Natural killer cell treated with Interleukin-12 subunit alpha and Interleukin-12 subunit beta and Interleukin-15 and Interleukin-18, amount 100 ng/mL, for 72 hours (primary cell): ENCODE measurements at places on chromosomes 5 and 9. TPM values are rescaled to one million over a fixed set of nuclear protein-coding genes. Genes with fewer than 3 reads are reported as not detected.

Gene SLC22A4
- 0.93 TPM for total RNA-seq

Gene ANKRD18A
- total RNA-seq, result 2.7 TPM

DNA sequence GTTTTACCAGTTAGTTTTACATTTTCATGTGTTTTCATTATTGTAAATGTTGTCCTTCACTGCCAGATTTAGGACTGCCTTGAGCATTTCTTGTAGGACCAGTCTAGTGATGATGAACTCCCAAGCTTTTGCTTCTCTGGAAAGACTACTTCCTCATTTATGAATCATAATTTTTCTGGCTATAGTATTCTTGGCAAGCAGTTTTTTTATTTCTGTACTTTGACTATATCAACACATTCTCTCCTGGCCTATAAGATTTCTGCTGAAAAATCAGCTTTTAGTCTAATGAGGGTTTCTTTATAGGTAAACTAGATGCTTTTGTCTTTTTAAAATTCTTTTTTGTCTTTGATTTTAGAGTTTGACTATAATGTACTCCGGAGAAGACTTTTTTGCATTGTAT lies 256.8 kb upstream of the GRAMD2B start:
- no peak overlapping the region for H3K27ac ChIP-seq
- H3K36me3 ChIP-seq, result peaks cover 15% of the 10 kb centered on the region
- H3K4me3 ChIP-seq, result no peak overlapping the region

DNA sequence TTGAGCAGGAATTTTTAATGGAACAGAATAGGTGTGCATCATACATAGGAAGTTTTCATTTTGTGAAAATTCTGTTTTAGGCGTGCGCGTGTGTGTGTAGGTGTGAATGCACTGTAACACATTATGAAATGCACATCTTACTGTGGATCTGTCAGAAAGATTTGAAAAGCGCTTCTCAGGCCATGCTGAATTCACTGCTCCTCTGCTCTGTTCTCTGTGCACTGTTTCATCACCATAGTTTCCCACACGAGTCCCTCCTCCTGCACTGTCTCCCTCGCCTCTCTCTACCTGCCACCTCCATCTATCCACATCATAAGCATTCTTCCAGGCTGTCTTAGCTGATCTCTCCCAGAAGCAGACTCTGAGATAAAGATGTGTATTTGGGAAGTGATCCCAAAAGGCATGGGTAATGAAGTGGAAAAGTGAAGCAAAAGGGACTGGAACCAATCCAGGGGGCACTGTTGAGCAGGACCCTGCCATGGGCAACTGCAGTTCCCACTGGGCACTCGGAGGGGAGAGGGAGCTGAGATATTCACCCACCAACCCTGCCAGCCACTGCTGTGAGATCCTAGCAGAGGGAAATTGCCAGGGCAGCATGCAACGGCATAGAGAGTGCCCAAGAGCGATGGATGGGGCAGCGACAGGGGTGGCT lies 65.9 kb downstream of the GABBR2 start:
- no peak for DNase-seq
- peaks cover 27% of the 10 kb centered on the region for H3K27me3 ChIP-seq
- H3K4me1 ChIP-seq, result no peaks in the 10 kb centered on the region
- no peak overlapping the region for H3K27ac ChIP-seq
- no peaks in the 10 kb centered on the region for H3K36me3 ChIP-seq

DNA sequence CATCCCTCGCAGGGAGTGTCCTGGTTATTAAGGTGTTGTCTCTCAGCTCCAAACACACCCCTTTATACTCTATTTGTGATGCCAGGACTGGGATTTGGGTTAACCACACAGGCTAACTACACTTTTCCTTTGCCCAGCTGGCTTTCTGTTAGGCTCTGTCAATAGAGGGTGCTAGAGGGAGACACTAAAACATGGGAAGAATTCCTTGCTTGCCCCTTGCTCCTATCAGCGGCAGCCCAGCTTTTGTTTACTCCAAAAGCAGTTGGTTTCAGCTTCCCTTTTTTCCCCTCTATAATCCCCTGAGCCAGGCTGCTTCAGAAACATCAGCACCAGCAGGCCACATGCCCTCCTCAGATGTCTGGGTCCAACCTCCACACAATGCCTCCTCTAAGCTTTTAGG lies 297.1 kb downstream of the KCTD16 start:
- no peaks in the 10 kb centered on the region for H3K36me3 ChIP-seq
- no peaks in the 10 kb centered on the region for H3K27me3 ChIP-seq
- H3K4me1 ChIP-seq, result no peaks in the 10 kb centered on the region
- no peak for DNase-seq

Gene C5orf63
- 12.9 TPM for total RNA-seq

- no peak overlapping the region for H3K27ac ChIP-seq
- H3K4me1 ChIP-seq, result no peaks in the 10 kb centered on the region
- H3K27me3 ChIP-seq, result peaks cover 20% of the 10 kb centered on the region
- no peak overlapping the region for H3K4me3 ChIP-seq
- no peak for DNase-seq
- H3K36me3 ChIP-seq, result peaks cover 2% of the 10 kb centered on the region
Observed at GRCh38 chr5:90967443-90967842, 408.8 kb downstream of the ADGRV1 start.

DNA sequence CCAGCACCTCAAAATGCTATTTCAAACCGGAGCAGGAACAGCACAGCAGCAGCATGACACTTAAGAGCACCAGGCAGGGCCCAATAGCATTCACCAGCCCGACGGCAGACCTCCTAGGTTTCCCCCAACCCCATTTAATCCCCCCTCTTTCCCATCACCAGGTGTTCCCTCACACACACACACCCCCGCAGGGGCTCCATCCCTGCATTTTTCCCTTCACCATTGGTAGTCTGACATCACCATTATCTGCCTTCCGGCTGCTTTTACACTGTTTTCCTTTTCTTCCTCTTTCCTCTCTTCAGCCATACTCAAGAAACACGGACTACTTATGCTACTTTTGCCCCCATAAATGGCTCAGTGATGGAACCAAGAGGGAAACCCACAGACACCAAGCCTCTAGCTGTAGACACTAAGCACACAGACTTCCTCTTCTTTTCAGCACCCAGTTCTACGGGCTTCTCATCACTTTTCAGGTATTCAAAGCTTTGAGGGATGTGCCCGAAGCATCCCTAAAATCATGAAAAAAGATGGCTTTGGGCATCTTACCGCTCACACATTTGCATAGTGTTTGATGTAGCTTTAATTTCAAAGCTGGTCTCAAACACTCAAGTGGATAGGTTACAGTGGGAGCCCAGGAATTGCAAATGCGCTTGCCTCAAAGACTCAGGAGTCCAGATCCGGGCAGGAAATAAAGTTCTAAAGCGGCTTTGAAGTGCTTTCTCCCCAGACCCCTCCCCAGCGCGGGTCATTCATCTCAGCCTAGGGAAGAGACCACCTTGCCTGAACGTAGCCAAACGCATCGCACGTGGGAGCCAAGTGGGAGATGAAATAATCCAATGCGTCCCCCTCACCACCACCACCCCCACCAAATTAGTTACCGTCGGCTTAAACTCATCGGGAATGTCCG lies 141.5 kb downstream of the TSSK1B start:
- H3K4me1 ChIP-seq, result peaks cover 15% of the 10 kb centered on the region
- peaks cover 69% of the 10 kb centered on the region for H3K27me3 ChIP-seq
- no peak for DNase-seq
- peak overlapping the region; percentile 77 for H3K4me3 ChIP-seq
- no peak overlapping the region for H3K27ac ChIP-seq

DNA sequence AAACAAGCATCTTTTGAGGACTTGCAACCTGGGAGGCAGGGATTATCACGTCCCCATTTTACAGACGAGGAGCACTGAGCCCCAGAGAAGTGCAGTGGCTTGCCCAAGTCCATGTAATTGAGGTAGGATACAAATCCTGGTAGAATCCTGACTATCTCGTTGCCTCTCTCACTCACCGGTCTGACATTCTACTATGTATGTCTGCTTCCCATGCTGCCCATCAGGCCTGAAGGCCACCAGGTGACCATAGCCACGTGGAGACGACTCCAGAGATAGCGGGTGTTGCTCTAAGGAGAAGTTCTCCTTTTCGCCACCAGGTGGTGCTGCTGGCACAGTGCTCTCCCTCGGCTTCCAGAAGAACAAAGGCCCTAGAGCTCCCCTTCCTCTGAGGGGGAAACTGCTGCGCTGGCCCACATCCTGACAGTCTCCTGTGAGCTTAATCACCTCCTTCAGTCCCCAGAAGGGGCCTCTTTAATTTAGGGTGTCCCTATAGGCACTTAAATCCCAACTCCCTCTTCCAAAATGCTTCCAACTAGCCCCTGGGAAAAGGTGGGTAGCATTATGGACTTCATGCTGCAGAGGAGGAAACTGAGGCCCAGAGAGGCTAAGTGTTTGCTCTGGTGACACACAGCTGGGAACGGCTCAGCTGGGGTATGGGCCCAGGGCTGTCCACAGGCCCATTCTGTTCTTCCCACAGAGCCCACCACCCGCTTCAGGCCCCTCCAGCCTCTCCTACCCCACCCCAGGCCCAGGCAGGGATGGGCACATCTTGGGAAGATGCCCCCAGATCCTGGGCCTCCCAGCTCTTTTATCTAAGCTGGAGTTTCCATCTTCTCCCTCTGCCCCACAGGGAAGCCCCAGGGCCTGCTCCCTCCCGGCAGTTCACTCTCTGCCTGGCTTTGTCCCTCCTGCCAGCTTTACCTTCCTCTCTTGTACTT lies 6.4 kb downstream of the SLC34A1 start:
- peak overlapping the region; percentile 80 for H3K4me3 ChIP-seq
- DNase-seq, result peak; percentile 88
- H3K4me1 ChIP-seq, result peaks cover 35% of the 10 kb centered on the region
- H3K36me3 ChIP-seq, result no peaks in the 10 kb centered on the region
- peaks cover 3% of the 10 kb centered on the region for H3K27me3 ChIP-seq

- H3K4me3 ChIP-seq, result no peak overlapping the region
- H3K27ac ChIP-seq, result peak overlapping the region; percentile 64
- no peaks in the 10 kb centered on the region for H3K36me3 ChIP-seq
- no peak for DNase-seq
Observed at GRCh38 chr9:89366711-89367110, 48.4 kb downstream of the SECISBP2 start.

Gene SH3GL2
- not detected for total RNA-seq

Gene CER1
- not detected for total RNA-seq

GRCh38 chr5:36125868-36126267 lies 25.8 kb downstream of the LMBRD2 start:
- DNase-seq, result no peak
- H3K27ac ChIP-seq, result no peak overlapping the region
- H3K36me3 ChIP-seq, result peaks cover 25% of the 10 kb centered on the region
- no peak overlapping the region for H3K4me3 ChIP-seq
- H3K27me3 ChIP-seq, result no peaks in the 10 kb centered on the region
- peaks cover 7% of the 10 kb centered on the region for H3K4me1 ChIP-seq

Gene SPINK6
- total RNA-seq, result not detected

Gene GLDC
- 15.2 TPM for total RNA-seq

Gene ANXA2R
- 4.8 TPM for total RNA-seq

Gene TXNDC8
- not detected for total RNA-seq

DNA sequence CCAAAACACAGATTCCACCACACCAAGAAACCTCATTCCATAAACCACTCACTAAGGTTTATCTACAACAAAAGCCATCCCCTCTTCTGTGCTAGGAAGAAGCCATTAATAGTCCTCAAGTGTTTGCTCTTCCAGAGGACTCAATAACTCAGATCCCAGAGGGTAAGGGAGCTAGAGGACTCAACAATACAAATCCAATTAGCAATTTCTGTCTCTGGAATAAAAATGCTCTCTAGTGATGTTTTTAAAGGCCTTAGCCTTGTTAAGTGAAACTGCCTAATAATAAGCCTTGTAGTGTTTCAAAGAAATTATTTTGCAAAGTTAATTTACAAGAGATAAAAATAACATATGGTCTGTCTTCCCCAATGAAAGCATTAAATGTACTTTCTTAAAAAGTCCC lies 942.4 kb downstream of the CDH12 start:
- no peak for DNase-seq
- H3K27ac ChIP-seq, result no peak overlapping the region
- H3K36me3 ChIP-seq, result no peaks in the 10 kb centered on the region

Gene XRCC4
- 10.2 TPM for total RNA-seq

Gene LCN9
- total RNA-seq, result not detected

DNA sequence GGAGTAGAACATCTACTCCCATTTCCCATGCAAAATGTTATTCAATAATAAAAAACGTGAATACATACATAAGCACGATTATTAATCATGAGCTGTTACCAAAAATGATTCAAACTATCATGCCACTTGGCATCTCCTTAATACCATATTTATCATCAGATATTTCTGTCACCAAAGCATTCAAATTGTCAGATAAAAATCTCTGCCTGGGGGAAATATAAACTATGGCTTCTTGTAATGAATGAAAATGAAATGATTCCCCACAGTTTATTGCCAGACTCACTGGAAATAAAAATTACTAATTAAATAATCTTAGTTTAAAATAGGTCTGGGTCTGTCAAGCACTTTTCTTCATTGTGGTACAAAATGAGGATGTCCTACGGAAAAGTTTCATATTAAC lies 265.4 kb downstream of the EDIL3 start:
- no peaks in the 10 kb centered on the region for H3K27me3 ChIP-seq
- H3K36me3 ChIP-seq, result no peaks in the 10 kb centered on the region
- no peak overlapping the region for H3K4me3 ChIP-seq
- no peaks in the 10 kb centered on the region for H3K4me1 ChIP-seq
- H3K27ac ChIP-seq, result no peak overlapping the region

DNA sequence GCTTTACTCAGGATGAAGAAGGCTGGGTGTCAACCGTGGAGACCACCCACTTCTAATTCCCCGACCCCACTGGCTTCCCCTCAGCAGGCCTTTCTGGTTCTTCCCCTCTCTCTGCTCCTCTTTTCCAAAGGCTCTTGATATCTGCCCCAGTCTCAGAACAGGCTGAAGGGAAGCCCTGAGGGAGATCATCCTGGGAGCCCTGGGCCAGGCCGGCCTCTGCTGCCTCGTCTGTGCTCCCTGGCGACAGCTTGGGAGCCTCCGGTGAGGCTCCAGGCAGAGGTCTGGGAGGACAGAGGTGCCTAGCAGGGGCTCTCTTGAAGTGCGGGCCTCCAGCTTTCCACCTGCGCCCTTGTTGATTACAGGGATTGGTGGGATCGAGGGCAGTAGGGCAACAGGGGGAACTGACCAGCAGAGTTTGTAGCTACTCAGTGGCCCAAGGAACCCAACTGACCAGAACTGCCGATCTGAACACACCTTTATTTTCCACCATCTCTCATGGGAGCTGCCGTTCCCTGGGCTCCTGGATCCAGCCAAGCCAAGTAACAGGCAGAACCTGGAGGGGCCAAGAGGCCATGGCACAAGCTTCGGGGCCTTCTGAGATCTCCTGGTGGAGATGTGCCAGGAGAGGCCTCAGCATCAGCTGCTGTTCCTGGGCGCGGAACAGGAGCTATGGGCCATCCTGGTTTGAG lies 198.5 kb downstream of the CACNA1B start:
- DNase-seq, result no peak
- no peaks in the 10 kb centered on the region for H3K4me1 ChIP-seq
- no peak overlapping the region for H3K27ac ChIP-seq
- no peaks in the 10 kb centered on the region for H3K36me3 ChIP-seq

- H3K27me3 ChIP-seq, result peaks cover 7% of the 10 kb centered on the region
- no peaks in the 10 kb centered on the region for H3K4me1 ChIP-seq
- H3K27ac ChIP-seq, result no peak overlapping the region
- no peak overlapping the region for H3K4me3 ChIP-seq
Observed at GRCh38 chr5:39716532-39717028, 291.8 kb upstream of the DAB2 start.

GRCh38 chr9:113708821-113709713 lies 167.0 kb upstream of the ZNF618 start:
- peaks cover 2% of the 10 kb centered on the region for H3K27me3 ChIP-seq
- no peaks in the 10 kb centered on the region for H3K36me3 ChIP-seq
- H3K4me3 ChIP-seq, result no peak overlapping the region
- no peak overlapping the region for H3K27ac ChIP-seq
- no peak for DNase-seq
